Right atrium auricular region (tissue), 2 donors: ENCODE measurements at places on chromosomes 6 and 20. TPM values are rescaled to one million over a fixed set of nuclear protein-coding genes. Genes with fewer than 3 reads are reported as not detected.

AGPAT1 gene
- 59.6 TPM for total RNA-seq

BMP5 gene
- total RNA-seq: 1.6 TPM

CEP250 gene
- total RNA-seq: 18.9 TPM

EBF4 gene
- total RNA-seq: 8.5 TPM

C20orf202 gene
- not detected for total RNA-seq

LAMA2 gene
- 150 TPM for total RNA-seq

C6orf163 gene
- 1.5 TPM for total RNA-seq

GTSF1L gene
- total RNA-seq: not detected

KIF3B gene
- total RNA-seq: 16.4 TPM

PRPH2 gene
- 0.90 TPM for total RNA-seq

OR2H1 gene
- total RNA-seq: not detected

RIMS1 gene
- 0.55 TPM for total RNA-seq

GCNT2 gene
- 3.3 TPM for total RNA-seq

FNDC11 gene
- total RNA-seq: not detected

EDN1 gene
- total RNA-seq: 13.4 TPM

PPIL4 gene
- 14.6 TPM for total RNA-seq

BPIFB1 gene
- total RNA-seq: not detected

FBXO5 gene
- total RNA-seq: 2.0 TPM

MBOAT1 gene
- 7.0 TPM for total RNA-seq

NFATC2 gene
- 8.6 TPM for total RNA-seq

MUC22 gene
- not detected for total RNA-seq

SOX18 gene
- 17.2 TPM for total RNA-seq

CRISP2 gene
- not detected for total RNA-seq

SEMG1 gene
- not detected for total RNA-seq
